Effector memory CD4-positive, alpha-beta T cell (primary cell): ENCODE measurements at places on chromosomes 16 and 17.

DNA sequence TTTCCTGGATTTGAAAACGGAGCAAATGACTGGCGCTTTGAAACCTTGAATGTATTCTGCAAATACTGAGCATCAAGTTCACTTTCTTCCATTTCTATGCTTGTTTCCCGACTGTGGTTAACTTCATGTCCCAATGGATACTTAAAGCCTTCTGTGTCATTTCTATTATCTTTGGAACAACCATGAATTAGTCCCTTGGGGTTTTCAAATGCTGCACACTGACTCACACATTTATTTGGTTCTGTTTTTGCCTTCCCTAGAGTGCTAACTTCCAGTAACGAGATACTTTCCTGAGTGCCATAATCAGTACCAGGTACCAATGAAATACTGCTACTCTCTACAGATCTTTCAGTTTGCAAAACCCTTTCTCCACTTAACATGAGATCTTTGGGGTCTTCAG is 32.3 kb downstream of the BRCA1 start:
- DNase-seq, result no peak

DNA sequence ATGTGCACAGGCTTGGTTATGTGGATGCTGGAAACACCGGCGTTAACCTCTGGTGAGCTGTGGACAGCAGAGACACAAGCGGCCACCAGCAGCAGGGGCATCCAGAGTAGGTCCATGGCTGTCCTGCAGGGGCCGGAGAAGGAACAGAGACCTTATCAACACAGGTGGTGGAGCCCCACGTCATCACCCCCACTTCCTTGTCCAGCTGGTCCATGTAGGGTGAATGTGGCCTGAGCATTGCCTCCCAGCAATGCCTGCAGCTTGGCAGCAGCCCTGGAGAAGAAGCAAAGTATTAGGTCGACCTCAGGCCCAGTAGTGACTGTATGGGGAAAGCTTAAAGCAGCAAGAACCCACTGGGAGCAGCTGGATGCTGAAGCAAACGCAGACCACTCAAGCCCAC is 5.4 kb downstream of the PDILT start:
- no peak for DNase-seq

- DNase-seq, result no peak
Observed at GRCh38 chr17:38456031-38456815, 28.0 kb downstream of the ARHGAP23 start.

GRCh38 chr16:11318817-11319216 is 26.4 kb upstream of the RMI2 start:
- no peak for DNase-seq
